ENCODE measurements at places on chromosomes 1 and 21.

DNA sequence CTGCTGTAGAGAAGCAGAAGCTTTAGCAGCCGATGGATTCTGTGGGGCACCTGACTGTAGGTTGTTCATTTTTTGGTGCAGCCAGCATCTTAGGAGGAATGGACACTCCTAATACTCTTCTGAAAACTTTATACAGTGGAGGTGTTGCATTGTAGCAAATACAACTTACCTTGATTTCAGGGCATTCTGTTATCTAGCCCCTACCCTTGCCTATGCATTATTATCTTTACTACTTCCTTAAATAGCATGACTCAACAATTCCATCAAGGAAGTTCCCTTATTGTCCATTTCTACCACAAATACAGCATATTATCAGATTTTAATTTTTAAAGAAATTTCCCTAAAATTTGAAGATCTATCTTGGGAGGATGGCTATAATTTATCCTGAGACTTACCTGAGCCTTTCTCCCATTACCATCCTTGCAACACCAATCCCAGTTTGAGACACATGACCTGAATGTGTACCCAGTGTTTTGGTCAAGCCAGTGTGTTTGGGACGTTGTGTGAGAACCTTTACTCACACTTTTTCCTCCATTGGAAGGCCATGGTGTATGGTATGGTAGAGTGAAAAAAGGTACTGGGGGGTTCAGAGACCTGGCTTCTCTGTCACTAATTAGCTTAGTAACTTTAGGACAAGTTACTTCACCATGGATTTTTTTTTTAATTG, 9.2 kb downstream of the POU2F1 start:
- DNase-seq: no peak

DNA sequence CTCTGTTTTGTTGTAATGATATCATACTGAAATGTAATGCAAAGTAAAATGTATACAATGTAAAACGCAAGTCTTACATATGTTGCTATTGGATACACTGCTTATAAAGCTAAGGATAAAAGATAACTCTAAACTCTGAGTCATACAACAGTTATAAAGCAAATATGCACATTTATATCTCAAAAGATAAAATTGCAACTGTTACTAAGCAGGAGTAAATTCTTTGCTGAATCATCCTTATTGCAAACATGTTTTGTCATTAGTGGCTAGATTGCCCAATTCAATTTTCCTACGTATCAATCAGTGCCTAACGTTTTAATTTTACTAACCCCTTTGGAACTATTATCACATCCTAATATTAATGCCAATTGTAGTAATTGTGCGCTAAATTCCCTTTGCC, 762.9 kb downstream of the LTN1 start:
- DNase-seq: no peak

DNA sequence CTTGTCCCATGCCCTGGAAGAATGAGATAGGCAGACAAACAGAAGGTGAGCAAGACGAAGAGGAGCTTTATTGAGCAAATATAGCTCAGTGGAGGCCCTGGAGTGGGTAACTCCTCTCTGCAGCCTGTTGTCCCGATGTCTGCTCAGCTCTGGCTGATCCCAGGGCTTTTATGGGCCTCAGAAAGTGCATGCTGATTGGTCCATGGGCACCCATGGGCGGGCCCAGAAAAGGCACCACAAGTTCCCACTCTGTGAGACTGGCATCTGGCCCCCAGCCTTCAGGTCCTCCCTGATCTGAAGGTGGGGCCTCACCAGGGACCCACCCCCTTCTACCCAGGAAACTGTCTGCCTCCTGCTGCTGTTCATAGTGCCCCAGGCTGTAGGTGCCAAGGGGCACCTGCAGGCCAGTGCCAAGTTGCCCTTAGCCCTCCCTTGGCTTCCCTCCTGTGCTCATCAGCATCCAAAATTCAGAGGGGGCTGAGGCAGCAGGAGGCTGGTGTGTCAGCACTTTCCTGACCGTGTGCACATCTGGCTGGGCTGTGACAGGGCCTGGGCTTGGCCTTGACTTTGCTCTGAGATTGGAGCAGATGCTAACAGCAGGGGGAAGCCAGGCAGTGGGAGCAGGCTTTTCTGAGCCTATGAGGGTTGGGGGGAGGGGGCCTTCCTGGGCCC, 35.4 kb downstream of the ACTL8 start:
- no peak for DNase-seq

GRCh38 chr1:237748171-237748960, 142.4 kb downstream of the ZP4 start:
- no peak for DNase-seq

GRCh38 chr1:218930472-218931241, 243.0 kb upstream of the LYPLAL1 start:
- DNase-seq: no peak

All from activated CD4-positive, alpha-beta T cell treated with anti-CD3 and anti-CD28 coated beads, Interleukin-2, amount 50 U/mL, for 4 hours (primary cell).